ENCODE measurements at places on chromosomes 13 and 19. TPM values are rescaled to one million over a fixed set of nuclear protein-coding genes. Genes with fewer than 3 reads are reported as not detected.

GRCh38 chr13:104143760-104144416 is 1077.7 kb upstream of the SLC10A2 start:
- no peak overlapping the region for H3K27ac ChIP-seq
- no peak overlapping the region for H3K4me3 ChIP-seq
- no peak for DNase-seq
- H3K27me3 ChIP-seq: no peaks in the 10 kb centered on the region

DNA sequence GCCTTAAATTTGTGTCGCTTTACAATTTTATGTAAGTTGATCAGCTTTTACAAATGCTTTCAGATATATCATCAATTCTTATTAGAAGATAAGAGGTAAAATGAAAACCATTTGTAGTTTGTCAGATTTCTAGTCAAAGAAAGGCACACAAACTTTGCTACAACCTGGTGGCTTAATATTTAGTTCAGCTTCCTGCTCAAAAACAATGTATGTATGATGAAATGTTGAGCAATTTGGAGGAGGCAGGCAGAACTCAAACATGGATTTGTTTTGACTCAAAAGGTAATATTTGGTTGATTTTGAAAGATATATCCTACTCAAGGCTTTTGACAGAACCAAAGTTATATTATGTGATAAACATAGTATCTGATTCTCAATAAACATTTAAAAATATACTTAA is 24.2 kb downstream of the NEK5 start:
- H3K4me1 ChIP-seq: no peaks in the 10 kb centered on the region
- no peak overlapping the region for H3K27ac ChIP-seq
- H3K27me3 ChIP-seq: no peaks in the 10 kb centered on the region
- DNase-seq: no peak

DNA sequence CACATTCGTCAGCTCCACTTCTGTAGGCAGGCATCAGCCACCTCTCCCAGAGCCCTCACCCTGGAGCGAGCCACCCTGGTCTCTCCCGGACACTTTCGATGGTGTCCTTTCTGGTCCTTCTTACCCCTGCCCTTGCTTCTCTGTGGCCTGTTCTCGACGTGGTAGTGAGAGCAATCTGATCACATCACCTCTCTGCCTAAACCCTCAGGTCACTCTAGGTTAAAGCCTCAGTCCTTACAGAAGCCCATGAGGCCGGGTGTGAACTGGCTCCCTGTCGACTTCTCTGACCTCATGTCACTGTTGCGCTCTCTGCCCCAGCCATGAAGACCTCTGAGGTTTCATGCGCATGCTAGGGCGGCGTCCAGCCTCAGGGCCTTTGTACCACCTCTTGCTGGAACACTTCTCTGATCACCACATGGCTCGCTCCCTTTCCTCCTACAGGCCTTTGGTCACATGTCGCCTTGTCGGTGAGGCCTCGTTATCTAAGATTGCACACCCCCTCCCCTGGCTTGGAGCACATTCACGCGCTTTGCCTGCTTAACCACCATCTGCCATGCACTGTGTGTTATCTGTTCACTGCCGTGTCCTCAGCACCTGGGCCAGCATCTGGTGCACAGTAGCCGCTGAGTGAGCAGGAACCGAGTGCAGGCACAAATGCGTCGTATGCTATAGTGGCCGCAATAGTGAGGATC is 101.5 kb downstream of the DPF1 start:
- H3K36me3 ChIP-seq: peaks cover 37% of the 10 kb centered on the region
- no peak overlapping the region for H3K4me3 ChIP-seq
- DNase-seq: no peak
- H3K27me3 ChIP-seq: no peaks in the 10 kb centered on the region
- H3K27ac ChIP-seq: no peak overlapping the region

GRCh38 chr19:11191934-11192333 is 5.4 kb downstream of the KANK2 start:
- H3K27me3 ChIP-seq: no peaks in the 10 kb centered on the region
- no peak for DNase-seq
- peak overlapping the region; percentile 95 for H3K27ac ChIP-seq
- peak overlapping the region; percentile 66 for H3K4me3 ChIP-seq
- H3K4me1 ChIP-seq: peaks cover 85% of the 10 kb centered on the region
- H3K36me3 ChIP-seq: peaks cover 69% of the 10 kb centered on the region

DNA sequence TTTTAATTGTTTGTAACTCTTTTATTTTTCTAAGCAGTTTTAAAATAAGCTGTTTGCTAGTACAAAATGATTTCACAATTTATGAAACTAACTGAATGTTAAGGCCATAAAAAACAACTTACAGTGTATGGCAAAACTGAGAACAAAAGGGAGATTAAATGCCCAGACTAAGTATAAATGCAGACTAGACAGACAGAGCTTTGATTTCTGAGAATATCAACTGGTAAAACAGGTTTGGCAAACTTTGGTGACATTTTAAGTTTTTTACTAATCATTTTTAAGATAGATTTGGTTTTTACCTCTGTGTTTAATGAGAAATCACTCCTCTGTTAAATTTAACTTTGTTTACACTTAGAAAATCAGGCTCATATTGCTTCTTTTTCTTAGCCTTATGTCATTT is 127.5 kb upstream of the KLF5 start:
- peaks cover 14% of the 10 kb centered on the region for H3K36me3 ChIP-seq
- no peak overlapping the region for H3K4me3 ChIP-seq
- H3K4me1 ChIP-seq: no peaks in the 10 kb centered on the region
- H3K27me3 ChIP-seq: no peaks in the 10 kb centered on the region

DNA sequence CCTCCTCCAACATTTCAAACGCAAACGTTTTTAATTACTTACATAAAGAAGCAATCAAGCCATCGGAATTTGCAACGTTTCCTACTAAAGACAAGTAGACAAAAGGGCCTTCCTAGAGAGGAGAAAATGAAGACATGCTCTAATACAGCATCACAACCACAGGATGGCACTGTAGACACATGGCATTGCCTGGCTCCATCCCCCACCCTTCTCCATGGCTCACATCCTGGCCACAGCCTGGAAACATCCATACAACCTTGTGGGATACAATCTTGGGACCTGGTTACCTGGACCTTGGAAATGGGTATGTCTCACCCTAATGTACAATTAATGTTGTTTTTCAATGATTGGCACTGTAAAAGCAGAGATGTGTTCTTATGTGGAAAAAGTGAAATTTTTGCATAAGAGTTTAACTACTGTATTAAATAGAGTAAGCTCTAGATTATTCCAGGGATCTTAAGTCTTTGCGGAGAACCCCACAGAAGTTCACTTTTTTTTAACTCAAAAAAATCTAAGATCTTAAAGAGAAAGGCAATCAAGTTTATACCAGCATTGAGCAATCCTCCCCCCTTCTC is 21.5 kb downstream of the EBPL start:
- peaks cover 14% of the 10 kb centered on the region for H3K36me3 ChIP-seq
- no peak for DNase-seq
- H3K4me3 ChIP-seq: no peak overlapping the region
- H3K27ac ChIP-seq: no peak overlapping the region
- no peaks in the 10 kb centered on the region for H3K27me3 ChIP-seq

DNA sequence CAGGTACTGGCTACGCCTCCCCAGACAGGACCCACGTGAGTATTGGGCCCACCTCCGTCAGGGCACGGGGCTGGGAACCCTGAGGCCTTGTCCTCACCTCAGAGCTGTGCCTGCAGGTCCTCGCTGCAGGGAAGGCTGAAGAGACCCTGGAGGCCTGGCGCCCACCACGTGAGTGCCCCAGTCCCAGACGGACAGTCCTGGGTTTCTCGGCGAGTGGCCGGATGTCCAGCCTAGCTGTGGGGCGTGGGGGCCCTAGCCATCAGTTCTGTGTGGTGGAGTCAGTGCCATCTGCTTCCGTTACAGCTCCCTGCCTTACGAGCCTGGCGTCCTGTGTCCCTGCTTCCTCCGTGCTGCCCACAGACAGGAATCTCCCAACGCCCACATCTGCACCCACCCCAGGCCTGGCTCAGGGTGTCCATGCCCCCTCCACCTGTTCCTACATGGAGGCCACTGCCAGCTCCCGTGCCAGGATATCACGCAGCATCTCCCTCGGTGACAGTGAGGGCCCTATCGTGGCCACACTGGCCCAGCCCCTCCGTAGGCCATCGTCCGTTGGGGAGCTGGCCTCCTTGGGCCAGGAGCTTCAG is 7.8 kb upstream of the OVOL3 start:
- DNase-seq: no peak
- H3K36me3 ChIP-seq: peaks cover 20% of the 10 kb centered on the region
- H3K4me3 ChIP-seq: no peak overlapping the region
- H3K4me1 ChIP-seq: no peaks in the 10 kb centered on the region

DNA sequence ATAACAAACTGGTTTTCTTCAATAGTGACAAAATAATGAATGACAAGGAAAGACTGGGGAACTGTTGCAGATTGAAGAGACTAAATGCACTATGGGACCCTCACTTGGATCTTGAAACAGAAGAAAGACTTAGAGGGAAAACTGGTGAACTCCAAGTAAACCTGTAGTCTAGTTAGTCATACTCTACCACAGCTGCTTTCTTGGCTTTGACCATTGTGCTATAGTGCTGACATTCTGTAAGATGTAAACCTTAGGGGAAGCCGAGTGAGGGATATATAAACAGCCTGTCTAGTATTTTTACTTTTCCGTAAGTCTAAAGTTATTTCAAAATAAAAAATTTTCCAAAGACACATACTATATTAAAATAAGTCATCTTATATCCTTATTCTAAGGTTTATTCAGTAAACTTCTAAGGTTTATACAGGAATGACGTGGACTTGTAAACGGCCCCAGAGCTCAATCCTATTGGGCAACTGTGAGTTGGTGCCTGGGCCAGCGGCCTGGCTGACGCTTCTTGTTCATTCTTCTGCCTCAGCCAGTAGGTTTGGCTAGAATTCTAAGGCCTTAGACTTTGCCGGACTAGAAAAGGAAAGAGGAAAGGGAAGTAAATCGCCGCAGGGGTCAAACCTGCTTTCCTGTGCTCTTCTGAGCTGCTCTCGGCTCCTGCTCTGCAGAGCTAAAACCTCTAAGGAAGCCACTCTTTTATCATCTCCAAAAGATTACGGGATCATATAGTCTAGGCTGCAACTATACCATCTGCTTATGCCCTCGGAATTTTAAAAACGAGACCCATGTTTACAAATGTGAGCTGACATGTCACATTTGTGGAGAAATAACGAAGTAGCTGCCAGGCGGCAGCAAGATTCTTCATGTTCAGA is 33.6 kb upstream of the UBE2L5 start:
- DNase-seq: no peak
- H3K4me1 ChIP-seq: no peaks in the 10 kb centered on the region
- H3K27me3 ChIP-seq: no peaks in the 10 kb centered on the region
- H3K4me3 ChIP-seq: peak overlapping the region; percentile 42
- H3K27ac ChIP-seq: peak overlapping the region; percentile 85
- H3K36me3 ChIP-seq: no peaks in the 10 kb centered on the region

- H3K27ac ChIP-seq: no peak overlapping the region
- no peak overlapping the region for H3K4me3 ChIP-seq
- no peaks in the 10 kb centered on the region for H3K27me3 ChIP-seq
These were observed 95.0 kb downstream of the RNF17 start for GRCh38 chr13:24858953-24859352.

GRCh38 chr19:38653028-38653571 is 5.7 kb downstream of the ACTN4 start:
- peaks cover 90% of the 10 kb centered on the region for H3K4me1 ChIP-seq
- H3K27ac ChIP-seq: peak overlapping the region; percentile 99
- H3K27me3 ChIP-seq: no peaks in the 10 kb centered on the region
- H3K36me3 ChIP-seq: no peaks in the 10 kb centered on the region
- no peak for DNase-seq
- H3K4me3 ChIP-seq: peak overlapping the region; percentile 98

GRCh38 chr19:29771708-29772414 is 39.9 kb upstream of the CCNE1 start:
- no peak overlapping the region for H3K4me3 ChIP-seq
- H3K4me1 ChIP-seq: no peaks in the 10 kb centered on the region
- no peak for DNase-seq
- no peak overlapping the region for H3K27ac ChIP-seq
- H3K36me3 ChIP-seq: no peaks in the 10 kb centered on the region

- no peak overlapping the region for H3K27ac ChIP-seq
- no peaks in the 10 kb centered on the region for H3K27me3 ChIP-seq
- peak; percentile 74 for DNase-seq
- no peaks in the 10 kb centered on the region for H3K36me3 ChIP-seq
- H3K4me1 ChIP-seq: no peaks in the 10 kb centered on the region
- H3K4me3 ChIP-seq: no peak overlapping the region
These were observed 154.0 kb upstream of the TSHZ3 start for GRCh38 chr19:31503211-31503610.

- no peak overlapping the region for H3K27ac ChIP-seq
- no peak overlapping the region for H3K4me3 ChIP-seq
- H3K36me3 ChIP-seq: no peaks in the 10 kb centered on the region
- DNase-seq: no peak
These were observed 268.7 kb downstream of the MZT1 start for GRCh38 chr13:72458701-72459100.

- no peak overlapping the region for H3K4me3 ChIP-seq
- no peaks in the 10 kb centered on the region for H3K4me1 ChIP-seq
- H3K36me3 ChIP-seq: no peaks in the 10 kb centered on the region
- no peaks in the 10 kb centered on the region for H3K27me3 ChIP-seq
These were observed 33.6 kb downstream of the KCTD15 start for GRCh38 chr19:33830264-33830663.

DNA sequence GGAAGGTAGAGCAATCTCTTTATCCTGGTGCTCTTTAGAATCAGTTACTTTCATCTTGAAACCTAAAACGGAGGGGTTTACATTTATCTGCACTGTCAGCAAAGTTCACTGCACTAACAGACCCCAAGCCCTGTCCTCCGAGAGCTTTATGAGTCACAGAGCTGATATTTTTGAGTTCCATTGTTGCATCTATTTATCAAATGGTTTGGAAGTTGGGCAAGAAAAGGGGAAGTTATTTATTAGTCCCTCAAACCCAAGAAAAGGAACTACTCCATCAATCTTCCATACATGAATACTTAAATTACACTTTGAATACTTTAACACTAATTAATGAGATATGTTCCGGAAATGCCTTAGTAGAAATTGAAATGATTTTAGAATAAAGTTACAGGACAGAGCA is 55.5 kb downstream of the EDNRB start:
- no peaks in the 10 kb centered on the region for H3K36me3 ChIP-seq
- H3K27me3 ChIP-seq: no peaks in the 10 kb centered on the region
- DNase-seq: no peak

DNA sequence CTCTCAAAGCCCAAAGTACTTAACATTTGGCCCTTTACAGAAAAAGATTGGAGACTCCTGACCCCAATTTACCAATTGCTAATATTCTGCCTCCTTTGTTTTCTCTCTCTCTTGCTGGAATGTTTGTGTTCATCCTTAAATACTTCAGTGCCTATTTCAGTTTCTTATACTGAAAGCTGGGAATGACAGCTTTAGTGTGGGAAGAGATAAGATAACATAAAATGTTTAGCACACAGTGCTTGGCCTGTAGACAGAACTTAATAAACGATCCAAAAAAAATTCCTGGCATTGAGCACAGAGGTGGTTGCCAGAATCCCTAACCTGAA is 3.0 kb upstream of the PLEKHF1 start:
- H3K27ac ChIP-seq: peak overlapping the region; percentile 93
- no peaks in the 10 kb centered on the region for H3K36me3 ChIP-seq
- H3K4me3 ChIP-seq: peak overlapping the region; percentile 39
- peaks cover 77% of the 10 kb centered on the region for H3K4me1 ChIP-seq
- no peak for DNase-seq
- no peaks in the 10 kb centered on the region for H3K27me3 ChIP-seq

The FAM174C gene
- total RNA-seq: 47.7 TPM

The SLC17A7 gene
- 5.2 TPM for total RNA-seq

The ZC3H4 gene
- total RNA-seq: 26.2 TPM

The DMKN gene
- total RNA-seq: 1.7 TPM

The ZNF565 gene
- total RNA-seq: 5.7 TPM

The SLITRK1 gene
- total RNA-seq: not detected

The SPC24 gene
- total RNA-seq: 1.4 TPM

The AMER2 gene
- total RNA-seq: 0.17 TPM

The SLC25A15 gene
- 4.0 TPM for total RNA-seq

The ZNF221 gene
- 5.8 TPM for total RNA-seq

The IGFL1 gene
- total RNA-seq: not detected

The CASP14 gene
- not detected for total RNA-seq

The PRRG2 gene
- total RNA-seq: 2.5 TPM

All from esophagus muscularis mucosa (tissue), 4 donors.